ENCODE measurements at places on chromosomes 4 and X.
A peak's percentile ranks its signal among the peaks of the same experiment; 100 is the strongest.

GRCh38 chr4:57605376-57605775 is 495.2 kb upstream of the IGFBP7 start:
- no peak for DNase-seq

GRCh38 chrX:155997436-155997835 is at the start of gene IL9R:
TSS of gene IL9R (plus strand) at chrX:155997696. CDS start at chrX:155997760, 64 bp downstream.
- DNase-seq: no peak

DNA sequence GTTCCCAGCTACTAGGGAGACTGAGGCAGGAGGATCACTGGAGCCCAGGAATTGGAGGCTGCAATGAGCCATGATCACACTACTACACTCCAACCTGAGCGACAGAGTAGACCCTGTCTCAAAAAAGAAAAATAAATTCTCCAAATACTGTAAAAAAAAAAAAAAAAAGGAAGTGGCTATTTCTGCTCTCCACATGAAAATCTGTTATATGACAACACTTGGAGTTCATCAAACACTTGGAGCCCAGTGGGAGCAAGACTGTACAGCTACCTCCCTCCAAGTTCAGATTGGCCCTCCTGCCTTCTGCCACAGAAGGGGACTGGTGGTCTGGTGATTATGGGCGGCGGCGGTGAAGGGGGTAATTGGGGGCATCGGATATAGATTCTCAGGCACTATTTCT is 9.0 kb upstream of the CLDN34 start:
- no peak for DNase-seq

GRCh38 chrX:110145854-110146253 is 142.9 kb downstream of the TMEM164 start:
- peak; percentile 57 for DNase-seq

DNA sequence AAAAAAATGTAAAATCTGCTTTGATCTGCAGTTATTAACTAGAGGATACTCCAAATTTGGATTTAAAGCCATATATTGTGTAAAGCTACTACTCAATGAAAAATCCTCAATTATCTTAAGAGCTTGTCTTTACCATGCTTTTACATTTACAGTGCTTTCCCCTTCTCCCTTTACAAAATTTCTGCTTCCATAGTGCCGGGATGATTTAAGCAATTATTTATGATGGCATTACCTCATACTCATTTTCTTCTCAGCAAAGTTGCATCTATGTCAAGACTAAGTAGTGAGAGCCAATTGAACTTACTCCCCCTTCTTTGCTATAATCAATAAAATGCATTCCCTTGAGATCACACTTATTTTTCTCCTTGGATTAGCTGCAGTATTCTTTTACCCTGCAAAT is 505.4 kb upstream of the AGA start:
- DNase-seq: no peak

All from fibroblast of the aortic adventitia (primary cell).